ENCODE measurements at places on chromosomes 12 and 14. TPM values are rescaled to one million over a fixed set of nuclear protein-coding genes. Genes with fewer than 3 reads are reported as not detected.

The DIO2 gene
- total RNA-seq = 0.13 TPM

DNA sequence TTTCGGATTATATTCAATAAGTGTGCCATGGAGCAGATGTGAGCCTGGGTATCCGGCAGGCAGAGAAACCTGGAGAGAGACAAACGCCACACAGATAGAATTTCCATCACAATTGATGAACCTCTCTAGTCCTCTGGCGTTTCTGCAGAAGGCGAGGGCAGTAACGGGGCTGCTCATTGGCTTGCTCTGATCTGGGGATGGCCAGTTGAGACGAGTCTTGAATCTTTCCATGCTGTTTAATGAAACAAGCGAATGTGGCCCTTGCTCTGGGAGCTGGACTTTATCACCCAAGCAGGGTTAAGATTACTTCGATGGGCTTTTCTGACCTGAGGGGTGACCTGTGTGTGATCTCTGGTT is 42.4 kb upstream of the CLMN start:
- DNase-seq = no peak

GRCh38 chr12:92022093-92022492 is 123.6 kb downstream of the BTG1 start:
- no peak for DNase-seq

GRCh38 chr14:103846097-103846496 is 1.3 kb downstream of the PPP1R13B start:
- no peak for DNase-seq

All from pulmonary artery endothelial cell (primary cell).